ENCODE measurements at places on chromosomes 7 and 10. TPM values are rescaled to one million over a fixed set of nuclear protein-coding genes. Genes with fewer than 3 reads are reported as not detected.
A peak's percentile ranks its signal among the peaks of the same experiment; 100 is the strongest.

GRCh38 chr7:148172920-148173319, 417.6 kb upstream of the C7orf33 start:
- DNase-seq, result no peak

DNA sequence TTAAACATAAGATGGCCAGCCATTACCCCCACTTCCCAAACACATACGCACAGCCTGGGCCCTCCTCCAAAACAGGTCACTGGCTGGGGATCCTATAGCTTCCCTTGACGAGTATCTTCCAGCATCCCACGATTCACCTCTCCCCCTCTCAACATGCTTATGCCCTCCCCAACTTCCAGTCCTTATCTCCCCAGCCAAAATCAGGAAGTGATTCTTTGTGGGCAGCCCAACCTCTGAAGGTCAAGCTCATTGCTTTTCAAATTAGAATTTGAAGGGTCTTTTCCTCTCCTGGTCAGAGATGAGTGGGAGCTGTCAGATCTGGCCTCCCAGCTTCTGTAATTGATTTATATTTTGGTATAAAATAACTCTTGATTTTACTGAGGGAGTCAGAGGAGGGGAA, 133.6 kb downstream of the ATXN7L1 start:
- no peak for DNase-seq

GRCh38 chr10:44233561-44234482, 151.1 kb downstream of the CXCL12 start:
- peak; percentile 24 for DNase-seq

The LBX1 gene
- polyA plus RNA-seq, result 12.4 TPM

The GNGT1 gene
- not detected for polyA plus RNA-seq

GRCh38 chr7:123761729-123762128, 12.9 kb upstream of the WASL start:
- DNase-seq, result no peak

GRCh38 chr7:135877805-135878204, 99.4 kb downstream of the MTPN start:
- DNase-seq, result peak; percentile 8

GRCh38 chr10:99915414-99915813, 94.3 kb downstream of the DNMBP start:
- DNase-seq, result no peak

DNA sequence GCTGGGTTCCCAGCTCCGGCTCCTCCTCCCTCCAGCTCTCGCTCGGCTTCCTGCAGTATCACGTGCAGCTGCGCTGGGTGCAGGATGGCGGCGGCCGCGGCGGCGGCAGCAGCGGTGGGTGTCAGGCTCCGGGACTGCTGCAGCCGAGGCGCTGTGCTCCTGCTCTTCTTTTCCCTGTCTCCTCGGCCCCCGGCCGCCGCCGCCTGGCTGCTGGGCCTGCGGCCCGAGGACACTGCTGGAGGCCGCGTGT, at the start of gene CNNM1:
TSS of gene CNNM1 (plus strand) at position 53 of the 250 bp plus-strand sequence. CDS start at position 85, 32 bp downstream.
- no peak for DNase-seq

The VPS26A gene
- polyA plus RNA-seq, result 35.4 TPM

DNA sequence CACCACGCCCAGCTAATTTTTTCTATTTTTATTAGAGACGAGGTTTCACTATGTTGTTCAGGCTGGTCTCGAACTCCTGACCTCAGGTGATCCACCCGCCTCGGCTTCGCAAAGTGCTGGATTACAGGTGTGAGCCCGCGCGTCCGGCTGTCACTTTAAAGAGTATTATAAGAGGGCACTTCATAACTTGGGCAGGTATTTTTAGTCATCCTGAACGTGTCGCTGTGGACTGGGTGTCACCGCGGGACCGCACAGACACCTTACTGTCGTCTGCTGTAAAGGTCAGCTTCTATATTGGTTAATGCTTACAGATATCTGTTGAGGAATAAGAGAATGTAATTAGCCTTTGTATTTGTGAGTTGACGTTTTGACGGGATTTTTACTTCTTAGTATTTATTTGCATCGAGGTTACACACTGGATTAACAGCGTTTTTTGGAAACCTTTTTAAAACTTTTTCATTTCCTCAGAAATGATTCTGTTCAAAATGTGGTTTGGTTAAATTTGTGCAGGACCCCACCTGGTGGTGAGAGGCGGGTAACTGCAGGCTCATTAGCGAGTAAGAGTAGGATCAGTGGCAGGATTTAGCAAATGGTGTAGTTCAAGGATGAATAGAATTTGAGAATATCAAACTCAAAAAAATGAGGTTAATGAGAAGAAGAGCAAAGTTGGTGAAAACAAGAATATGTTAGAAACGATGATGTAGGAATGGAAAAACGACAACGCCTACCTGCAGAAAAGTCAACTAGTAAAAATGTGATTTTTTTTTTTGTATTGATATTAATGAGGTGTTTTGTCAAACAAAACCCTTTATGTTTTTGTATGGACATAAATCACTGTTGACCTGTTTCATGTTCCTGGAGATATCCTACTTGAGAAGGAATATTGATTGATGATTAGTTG, 3.2 kb downstream of the DNAJB6 start:
- peak; percentile 63 for DNase-seq

DNA sequence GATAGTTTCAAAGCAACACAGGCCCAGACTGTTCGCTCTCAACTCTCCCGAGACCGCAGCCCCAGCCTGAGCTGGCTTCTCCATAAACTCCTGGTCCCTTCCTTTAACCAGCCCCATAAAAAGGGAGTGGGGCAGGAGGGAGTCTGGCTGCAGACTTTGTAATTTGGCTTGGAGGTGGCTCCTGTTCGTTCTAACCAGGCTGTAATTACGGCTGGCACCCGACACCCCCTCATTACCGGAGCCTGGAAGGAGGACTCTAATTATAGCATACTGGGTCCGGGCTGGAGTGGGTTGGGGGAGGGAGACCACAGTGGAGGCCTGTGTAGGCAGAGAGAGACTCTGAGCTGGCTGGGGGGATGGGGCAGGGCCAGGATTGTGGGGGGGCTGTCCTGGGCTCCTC, 49.7 kb downstream of the UNC5B start:
- DNase-seq, result no peak

DNA sequence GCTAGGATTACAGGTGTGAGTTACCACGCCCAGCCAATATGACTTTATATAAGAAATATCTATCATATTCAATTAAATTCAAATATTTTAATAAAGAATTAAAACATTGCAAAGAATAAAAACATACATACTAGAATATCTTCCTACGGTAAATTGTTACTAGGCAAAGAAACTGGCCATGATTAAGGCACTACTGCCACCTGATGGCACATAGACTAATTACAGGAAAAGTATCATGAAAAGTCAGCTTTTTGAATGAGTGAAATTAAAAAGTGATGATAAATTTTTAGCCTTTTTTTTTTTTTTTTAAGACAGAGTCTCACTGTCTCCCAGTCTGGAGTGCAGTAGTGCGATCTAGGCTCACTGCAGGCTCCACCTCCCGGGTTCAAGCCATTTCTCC, 30.9 kb downstream of the MRPS33 start:
- DNase-seq, result no peak

DNA sequence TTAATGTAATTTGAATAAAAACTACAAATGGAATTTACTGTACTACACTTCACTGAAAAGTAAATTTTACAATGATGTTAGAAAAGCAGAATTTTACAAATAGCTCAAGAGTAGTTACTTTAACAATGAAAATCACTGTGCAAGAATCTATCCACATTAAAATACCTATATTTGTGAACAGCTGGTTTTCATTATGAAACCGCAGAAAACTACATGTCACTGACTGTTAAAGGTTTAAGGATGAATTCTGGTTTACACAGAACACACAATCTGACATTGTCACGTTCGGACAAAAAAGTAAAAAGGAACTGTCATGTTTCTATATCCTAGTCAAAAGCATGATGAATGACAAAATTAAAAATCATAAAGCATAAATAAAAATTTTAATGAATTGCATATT, 415.3 kb upstream of the PRKCQ start:
- no peak for DNase-seq

DNA sequence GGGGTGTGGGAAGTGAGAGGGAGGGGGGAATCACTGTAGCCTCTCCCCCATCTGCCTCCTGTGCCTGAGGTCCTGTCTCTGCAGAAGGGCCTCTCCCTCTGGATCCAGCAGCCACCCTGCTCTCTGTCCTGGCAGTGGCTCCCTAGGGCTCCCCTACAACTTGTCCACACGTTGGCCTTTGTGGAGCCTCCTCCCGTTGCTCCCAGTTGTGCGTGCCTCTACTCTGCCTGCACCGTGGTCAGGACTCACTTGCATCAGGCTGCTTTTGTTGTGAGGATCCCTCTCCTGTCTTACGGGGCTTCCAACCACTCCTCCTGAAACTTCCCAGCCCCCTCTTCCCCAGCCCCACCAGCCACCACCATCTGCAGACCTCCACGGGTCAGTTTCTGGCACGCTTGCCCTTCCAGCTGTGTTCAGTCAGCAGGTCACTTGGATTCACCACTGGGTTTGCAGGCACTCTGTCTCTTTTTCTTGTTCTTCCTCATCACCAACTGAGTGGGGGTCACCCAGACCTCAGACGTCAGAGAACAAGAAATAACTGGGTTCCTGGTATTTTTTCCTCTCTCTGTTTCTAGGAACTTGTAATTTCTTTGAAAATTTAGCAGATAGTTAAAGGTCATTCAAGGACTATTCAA, 62.3 kb downstream of the RAMP3 start:
- no peak for DNase-seq

The SPOCK2 gene
- polyA plus RNA-seq, result 3.6 TPM

DNA sequence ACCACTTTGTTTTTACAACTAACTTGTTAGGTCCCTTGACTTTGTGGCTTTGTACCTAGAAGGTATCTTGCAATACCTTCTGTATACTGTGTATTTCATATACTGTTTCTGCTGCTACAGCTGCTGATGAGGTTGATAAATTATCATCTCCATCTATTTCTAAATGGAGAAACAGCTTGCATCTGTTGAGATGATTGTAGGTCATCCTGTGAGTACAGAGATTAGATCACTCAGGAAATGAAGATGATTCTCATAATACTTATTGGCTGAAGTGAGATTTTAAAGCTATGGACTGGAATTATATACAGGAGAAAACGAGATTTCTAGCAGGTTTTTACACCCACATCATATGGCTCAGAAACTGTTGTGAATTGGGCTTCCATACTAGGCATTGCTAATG, 280.5 kb downstream of the KCND2 start:
- DNase-seq, result no peak

DNA sequence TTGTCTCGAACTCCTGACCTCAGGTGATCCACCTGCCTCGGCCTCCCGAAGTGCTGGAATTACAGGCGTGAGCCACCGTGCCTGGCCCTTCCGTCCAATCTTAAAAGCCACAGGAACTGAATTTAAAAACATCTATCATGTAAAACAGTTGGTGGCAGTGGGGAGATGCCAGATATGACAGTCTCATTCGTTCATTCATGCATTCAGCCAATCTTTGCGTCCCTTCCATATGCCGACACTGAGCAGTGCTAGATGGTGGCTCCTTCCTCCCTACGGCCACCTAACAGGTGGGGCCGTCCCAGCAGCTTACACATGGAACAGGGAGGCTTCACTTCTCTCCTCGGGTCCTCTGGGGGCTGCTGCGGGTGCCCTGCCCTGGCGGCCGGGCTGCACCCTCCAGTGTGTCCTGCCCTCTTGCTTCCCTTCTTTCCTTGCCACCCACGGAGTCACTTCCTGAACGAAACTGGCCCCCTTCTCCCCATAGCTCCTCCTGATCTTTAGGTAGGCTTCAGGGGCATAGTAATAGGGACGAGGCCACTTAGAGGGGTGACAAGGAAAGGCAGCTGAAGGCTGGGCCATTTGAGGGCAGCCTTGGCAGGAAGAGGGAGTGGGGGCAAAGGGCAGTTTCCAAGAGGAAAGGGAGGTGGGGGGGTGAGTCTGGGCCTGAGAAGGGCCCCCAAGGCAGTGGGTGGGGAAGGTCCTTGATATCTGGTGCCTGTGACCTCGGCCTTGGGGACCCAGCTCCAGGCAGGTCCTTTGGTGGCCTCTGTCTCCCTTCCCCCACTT, 53.8 kb downstream of the PROSER2 start:
- DNase-seq, result no peak

DNA sequence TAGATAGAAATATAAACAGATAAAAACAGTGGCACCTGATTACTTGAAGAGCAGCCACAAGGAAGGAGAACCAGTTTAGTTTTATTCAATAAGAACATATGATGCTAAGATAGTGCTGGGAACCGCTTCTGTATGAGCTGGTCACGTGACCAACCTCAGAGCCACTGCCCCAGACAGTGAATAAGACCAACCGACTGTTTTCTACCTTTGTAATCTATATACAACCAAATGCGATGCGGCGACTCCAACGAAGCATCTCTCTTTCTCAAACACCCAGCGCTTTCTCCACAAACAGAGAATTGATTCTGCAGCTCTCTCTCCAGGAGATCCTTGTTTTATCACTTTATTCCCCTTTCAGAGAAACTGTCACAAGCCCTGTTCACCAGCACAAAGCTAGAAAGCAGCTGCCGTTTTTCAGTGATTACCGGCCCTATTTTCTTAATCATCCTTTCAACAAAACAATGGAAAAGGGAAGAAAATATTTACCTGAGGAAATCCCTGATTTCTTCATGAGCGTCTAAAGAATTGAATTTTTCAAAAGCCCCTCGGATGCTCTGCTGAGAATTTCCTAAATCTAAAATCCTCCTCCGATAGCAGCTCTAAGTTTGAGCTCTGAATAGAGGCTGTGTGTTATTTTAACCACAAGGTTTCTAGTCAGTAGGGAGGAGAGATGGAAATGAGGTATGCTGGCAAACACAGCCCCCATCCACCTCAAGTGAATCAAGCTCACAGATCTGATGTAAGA, 55.7 kb upstream of the JCAD start:
- DNase-seq, result peak; percentile 26

DNA sequence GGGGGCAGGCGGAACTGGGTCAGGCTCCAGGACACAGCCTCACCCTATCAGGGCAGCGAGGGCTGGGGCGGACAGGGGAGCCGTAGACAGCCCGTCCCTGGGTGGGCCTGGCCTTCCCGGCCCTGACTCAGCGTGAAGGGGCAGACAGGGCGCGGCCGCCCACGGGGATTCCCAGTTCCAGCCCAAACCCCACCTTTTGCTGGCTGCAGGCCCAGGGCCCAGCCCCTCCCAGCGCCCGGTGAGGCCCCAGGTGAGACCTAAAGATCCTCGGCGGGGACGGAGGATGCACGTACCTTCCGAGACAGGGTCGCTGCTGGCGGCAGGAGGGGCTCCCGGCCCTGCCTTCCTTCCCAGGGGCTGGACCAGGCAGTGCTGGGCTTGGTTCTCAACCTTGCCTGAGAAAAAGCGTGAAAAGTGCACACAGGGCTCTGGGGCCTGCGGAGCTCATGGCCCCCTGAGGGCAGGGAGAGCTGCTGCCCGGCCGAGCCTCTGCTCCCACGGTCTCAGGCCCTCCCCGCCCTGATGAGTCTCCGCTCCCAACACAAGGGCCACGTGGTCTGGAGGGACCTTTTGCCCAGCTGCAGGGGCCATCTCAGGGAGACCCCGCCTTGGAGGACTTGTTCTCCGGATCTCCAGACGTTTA, 43.9 kb upstream of the DNAJB6 start:
- DNase-seq, result no peak

DNA sequence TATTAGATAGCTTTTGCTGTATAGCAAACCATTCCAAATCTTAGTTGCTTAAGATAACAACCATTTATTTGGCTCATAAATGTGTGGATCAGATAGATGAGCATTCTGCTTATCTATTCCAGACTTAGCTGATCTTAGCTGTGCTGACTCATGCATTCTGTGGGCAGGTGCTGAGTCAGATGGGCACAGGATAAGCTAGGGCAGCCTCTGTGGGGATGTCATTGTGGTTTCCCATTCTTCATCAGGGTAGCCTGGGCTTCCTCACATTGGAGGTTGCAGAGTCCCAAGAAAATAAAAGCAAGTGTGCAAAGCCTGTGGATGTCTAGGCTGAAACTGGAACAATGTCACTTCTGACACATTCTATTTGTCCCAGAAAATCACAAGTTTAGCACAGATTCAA, 917.0 kb downstream of the TYW1 start:
- no peak for DNase-seq

Data from hindlimb muscle (tissue), 1 donor.